Ovary (tissue), 10 donors: ENCODE measurements at places on chromosomes 6 and 20.

GRCh38 chr6:144234399-144234798, 50.7 kb upstream of the UTRN start:
- DNase-seq = no peak

DNA sequence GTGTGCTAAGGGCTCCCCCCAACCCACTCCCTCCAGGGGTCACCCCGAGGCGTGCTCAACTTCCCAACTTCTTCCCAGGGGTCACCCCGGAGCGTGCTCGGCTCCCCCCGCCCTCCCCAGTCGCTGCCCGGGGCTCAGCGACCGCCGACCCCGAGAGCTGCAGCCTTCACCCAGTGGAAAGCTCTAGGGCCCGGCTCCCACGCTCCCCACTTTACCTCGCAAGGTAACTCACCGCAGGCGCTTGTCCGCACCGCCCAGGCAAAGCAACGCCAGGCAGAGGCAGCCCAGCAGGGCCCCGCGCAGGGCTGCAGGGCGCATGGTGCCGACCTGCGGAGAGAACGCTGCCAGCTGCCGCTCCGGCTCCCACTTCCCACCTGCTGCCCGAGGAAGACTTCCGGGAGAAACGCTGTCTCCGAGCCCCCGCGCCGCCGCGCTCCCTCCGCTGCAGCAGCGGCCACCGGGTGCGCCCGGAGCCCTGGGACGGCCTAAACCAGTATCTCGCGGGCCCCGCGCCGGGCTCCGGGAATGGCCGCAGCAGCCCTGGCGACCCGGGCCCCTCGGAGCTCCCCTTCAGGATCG, 396 bp downstream of the RNASET2 start:
- no peak for DNase-seq

- no peak for DNase-seq
These were observed 43.4 kb downstream of the RALY start for GRCh38 chr20:34037121-34037520.

GRCh38 chr20:59223182-59223601, 59.6 kb downstream of the ZNF831 start:
- no peak for DNase-seq

DNA sequence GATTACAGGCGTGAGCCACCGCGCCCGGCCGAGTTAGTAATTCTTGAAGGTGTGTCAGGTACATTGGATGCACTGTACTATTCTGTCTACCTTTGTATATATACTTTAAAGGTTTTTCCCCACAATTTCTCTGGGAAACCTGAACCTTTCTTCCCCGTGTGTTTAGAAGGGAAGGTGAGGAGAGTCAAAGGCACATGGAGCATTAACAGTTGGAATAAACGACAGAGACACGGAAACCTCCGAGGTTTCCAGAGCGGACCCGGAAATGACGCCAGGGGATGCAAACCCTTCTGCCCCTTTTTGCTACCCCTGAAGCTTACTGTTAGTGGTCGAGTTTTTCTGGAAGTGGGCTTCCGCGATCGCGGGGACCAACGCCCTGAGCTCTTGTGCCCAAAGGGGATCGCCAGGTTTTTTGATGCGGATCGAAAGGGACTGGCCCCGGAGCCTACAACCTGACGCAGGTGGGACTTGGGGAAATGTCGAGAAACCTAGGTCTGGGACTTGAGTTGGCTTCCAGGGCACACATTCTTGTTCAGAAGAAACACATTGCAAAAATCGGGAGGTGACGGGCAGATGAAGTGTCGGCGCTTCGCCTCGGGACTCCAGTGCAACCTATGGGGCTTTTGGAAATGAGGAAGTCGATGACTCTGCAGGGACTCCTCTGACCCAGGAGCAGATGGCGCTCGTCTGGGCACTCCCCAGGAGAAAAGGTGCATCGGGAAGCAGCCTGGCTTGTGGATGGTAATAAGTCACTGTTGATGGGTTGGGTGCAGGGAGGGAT, 218.2 kb downstream of the OR2B2 start:
- DNase-seq = peak; percentile 61

GRCh38 chr20:56322681-56323080, 36.1 kb upstream of the FAM210B start:
- DNase-seq = no peak

DNA sequence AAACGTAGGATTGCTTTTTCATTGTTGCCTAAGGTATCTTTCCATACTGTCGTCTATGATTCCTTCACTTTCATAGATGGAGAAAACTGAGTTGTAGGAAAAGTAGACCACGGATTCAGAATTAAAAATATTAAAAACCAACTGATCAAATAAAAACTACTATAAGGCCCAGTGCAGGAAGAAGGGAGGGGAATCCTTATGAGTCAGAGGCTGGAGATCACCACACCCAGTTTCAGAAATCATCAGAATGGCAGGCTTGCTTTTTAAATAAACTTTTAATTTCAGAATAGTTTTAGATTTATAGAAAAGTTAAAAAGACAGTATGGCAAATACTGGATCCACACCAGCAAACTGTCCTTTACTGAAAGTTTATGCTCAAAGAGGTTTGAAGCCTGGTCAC, 32.0 kb upstream of the POPDC3 start:
- no peak for DNase-seq

DNA sequence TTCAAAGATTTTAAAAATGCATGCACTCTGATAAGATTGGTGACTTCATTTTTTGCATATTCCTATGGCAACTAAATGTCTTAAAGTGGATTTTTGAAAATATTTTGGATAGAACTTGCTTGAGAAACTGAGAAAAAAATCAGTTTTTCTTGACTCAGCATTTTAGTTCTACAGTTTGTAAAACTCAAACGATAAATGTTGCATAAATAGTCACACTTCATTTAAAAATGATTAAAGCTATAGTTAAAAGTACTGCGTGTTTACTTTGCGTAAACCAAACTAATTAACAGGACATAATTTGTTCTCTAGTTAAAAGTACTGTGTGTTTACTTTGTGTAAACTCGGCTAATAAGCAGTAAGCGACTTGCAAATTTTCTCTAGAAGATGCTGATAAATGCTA, 28.3 kb upstream of the MEI4 start:
- DNase-seq = no peak

DNA sequence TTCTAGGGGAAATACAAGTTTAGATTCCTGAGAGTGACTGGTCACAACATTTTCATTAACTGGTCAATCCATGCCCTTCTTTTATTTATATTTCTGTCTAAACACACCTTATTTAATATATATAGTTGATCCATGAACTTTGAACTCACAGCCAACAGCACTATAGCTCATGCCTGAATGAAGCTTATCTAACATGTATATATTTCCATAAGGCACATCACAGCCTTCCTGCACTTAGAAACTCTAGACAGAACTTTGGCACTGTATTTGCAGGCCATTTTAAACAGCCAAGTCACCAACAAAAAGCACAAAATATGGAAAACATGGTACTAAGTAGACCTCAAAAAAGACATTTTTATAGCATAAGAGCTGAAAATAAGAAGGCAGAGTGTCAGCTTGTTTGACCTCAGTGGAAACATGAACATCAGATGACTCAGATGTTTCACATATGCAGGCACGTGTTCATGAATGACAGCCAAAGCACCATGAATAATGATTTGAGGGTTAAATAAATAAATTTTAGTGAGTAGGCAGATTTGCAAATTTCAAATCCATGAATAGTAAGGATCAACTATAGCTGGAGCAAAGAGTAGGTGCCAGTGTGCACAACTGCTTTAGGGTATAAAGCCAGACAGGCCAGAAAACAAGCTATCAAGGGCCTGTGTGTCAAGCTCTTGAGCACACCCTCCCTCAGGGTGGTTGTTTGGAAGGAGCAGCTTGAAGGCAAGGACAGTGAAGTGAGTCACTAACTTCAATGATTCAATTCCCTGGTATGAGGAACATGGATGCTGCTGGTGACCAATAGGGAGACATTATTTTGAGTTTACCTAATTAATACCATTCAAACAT, 88.9 kb upstream of the NT5E start:
- DNase-seq = no peak

- no peak for DNase-seq
These were observed 41.8 kb upstream of the TOP1 start for GRCh38 chr20:40986774-40987173.

DNA sequence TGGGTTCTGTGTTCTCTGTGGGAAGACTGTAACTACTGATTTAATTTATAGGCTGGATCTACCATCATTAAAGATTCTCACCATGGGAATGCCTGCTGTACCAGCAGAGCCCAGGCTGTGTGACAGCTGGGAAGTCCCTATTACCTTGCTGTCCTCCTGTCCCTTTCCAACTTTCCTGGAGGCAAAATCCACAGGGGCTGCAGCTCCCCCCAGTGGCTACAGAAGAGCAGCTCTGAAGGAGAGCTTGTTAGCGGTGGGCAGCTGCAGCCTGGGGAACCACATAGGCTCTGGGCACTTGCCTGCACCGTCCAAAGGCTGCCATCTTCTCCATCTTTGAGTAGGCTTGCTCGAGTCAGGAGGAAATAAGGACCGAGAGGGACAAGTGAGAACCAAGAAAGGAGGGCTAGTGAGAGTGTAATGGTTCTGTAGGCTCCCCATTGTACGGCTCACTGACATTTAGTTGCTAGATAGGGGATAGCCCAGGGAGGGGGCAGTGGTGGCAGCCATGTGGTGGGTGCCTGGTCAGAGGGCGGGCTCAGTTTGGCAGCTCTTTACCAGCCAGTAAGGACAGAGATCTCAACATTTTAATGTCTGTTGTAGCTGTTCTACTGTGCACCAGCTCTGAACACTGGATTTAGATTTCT, 155.1 kb upstream of the MLIP start:
- DNase-seq = peak; percentile 68

DNA sequence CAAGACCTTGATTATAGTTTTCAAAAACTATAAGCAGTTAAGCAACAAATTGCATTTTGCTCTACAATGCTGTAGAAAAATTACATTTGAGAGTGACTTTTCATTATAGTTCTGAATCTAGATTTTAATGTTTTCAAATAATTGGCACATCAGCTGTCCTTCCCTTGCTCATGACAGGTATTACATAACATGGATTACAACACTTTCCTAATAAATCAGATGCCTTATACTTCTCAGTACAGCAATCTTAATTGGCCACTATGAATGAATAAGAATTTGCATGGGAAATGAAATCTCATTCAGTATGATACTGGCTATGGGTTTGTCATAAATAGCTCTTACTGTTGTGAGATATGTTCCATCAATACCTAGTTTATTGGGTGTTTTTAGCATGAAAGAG, 29.9 kb downstream of the HSF2 start:
- DNase-seq = no peak

DNA sequence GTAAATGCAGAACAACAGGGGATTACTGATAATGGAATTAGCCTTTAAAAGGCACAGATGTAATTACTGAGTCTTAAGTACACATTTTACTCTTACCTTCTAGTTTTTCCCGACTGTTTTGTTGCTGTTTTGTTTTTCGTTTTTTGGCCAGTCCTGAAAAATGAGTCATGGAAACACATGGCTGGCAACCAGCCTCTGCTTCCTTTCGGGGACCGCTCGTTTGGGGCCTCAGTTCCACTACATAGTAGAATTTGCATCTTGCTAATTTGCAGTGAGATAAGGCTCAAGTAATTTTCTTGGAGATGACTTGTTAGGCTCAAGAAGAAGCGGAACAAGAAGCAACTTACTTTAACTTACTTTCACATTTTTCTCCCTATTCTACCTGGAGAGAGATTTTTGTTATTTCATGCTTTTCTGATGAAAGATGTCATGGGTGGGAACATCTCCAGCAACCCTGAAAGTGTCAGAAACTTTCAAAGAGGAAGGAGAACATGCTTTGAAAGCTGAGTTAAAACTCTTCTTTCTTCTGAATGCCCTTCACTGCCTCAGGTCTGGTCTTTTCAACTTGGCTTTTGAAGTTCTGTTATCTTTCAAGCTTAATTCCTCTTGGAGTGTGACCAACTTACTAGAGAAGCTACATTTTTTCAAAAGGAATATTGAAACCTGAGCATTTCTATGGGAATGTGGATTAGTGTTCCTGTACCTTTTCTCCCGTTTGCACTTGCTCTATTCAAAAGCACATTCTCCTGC, 71.5 kb upstream of the HDAC2 start:
- no peak for DNase-seq

DNA sequence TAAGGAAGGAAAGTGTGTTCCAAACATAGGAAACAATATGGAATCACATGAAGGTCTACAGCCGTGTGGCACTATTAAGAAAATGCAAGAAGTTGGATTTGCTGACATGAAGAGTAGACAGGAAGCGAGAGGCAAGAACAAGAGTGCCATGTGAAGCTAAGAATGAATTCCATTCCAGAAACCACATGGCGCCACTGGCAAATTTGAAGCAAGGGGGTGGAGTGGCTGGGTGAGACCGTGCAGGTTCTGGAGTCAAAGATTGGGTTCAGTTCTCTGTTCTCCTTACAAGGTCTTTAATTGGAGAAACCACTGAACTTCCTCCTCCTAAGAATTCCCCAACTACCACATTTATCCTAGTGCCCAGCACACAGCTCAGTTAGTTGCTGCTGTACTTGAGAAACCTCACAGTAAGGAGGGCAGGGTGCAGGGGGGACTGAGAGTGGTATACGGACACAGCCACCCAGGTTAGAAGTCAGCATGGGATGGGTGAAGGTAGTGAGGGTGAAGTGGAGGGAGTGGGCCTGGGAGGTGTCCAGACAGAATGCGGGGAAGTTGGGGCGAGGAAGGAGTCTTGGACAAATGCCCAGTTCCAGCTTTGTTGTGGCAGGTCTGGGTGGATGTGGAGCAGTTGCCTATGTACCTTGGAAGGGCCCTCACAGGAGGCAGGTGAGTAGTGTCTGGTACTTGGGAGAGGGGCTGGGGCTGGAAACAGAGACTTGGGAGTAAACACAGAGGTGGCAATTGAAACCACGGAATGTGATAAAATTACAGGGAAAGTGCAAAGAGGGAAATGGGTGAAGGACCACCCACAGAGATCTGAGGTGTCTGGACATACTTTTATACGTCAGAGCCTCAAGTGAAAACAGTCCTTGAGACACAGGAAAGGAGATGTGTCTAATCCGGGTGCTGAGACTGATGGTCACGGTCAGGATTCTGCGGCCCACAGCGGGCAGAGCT, 14.3 kb downstream of the LYRM4 start:
- no peak for DNase-seq

- DNase-seq = no peak
These were observed 46.8 kb downstream of the KCNB1 start for GRCh38 chr20:49435639-49436038.

GRCh38 chr6:127073222-127073621, 45.2 kb upstream of the RSPO3 start:
- no peak for DNase-seq

DNA sequence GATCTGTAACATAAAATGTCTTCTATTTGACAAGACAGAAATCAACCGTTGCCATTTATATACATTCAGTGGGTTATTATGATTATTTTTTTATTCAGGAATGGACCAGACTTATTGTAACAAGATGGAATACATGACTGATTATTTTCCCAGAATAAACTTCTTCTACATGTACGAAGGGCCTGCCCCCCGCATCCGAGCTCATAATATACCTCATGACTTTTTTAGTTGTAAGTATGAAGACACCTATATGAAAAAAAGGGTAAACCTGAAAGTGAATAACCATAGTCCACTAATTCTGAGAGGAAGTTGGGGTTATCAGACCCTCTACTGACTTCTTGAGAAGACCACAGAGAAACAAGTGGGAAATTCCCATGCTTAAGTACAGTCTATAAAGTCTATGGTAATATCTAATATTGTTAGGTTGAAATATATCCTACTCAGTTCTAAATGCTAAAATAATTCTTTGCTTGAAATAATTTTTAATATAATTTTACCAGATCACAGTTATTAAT, 15.9 kb downstream of the OR2A4 start:
- DNase-seq = no peak
